ENCODE measurements at places on chromosomes 7 and 10.

GRCh38 chr7:112594397-112594796, 113.6 kb downstream of the LSMEM1 start:
- no peak for DNase-seq

DNA sequence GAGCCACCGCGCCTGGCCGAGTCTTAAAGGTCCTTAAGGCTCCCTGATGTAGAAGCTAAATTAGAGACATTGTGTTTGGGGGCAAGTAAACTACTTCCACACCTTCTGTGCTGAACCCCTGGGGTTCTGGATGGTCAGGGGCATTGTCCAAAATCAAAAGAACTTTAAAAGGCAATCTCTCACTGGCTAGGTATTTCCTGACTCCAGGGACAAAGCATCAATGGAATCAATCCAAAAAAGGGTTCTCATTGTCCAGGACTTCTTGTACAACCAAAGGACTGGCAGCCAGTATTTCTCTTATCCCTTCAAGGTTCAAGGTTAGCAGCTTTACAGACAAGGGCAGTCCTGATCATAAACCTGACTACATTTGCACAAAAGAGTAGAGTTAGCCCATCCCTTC, 24.0 kb downstream of the SRPK2 start:
- no peak for DNase-seq

- no peak for DNase-seq
These were observed 62.6 kb downstream of the TACR2 start for GRCh38 chr10:69353977-69354635.

- no peak for DNase-seq
These were observed 64.1 kb downstream of the WDR37 start for GRCh38 chr10:1120306-1120705.

- no peak for DNase-seq
These were observed 40.9 kb downstream of the NAMPT start for GRCh38 chr7:106243893-106244292.

- DNase-seq, result no peak
These were observed 18.5 kb downstream of the PIK3CG start for GRCh38 chr7:106883456-106884026.

DNA sequence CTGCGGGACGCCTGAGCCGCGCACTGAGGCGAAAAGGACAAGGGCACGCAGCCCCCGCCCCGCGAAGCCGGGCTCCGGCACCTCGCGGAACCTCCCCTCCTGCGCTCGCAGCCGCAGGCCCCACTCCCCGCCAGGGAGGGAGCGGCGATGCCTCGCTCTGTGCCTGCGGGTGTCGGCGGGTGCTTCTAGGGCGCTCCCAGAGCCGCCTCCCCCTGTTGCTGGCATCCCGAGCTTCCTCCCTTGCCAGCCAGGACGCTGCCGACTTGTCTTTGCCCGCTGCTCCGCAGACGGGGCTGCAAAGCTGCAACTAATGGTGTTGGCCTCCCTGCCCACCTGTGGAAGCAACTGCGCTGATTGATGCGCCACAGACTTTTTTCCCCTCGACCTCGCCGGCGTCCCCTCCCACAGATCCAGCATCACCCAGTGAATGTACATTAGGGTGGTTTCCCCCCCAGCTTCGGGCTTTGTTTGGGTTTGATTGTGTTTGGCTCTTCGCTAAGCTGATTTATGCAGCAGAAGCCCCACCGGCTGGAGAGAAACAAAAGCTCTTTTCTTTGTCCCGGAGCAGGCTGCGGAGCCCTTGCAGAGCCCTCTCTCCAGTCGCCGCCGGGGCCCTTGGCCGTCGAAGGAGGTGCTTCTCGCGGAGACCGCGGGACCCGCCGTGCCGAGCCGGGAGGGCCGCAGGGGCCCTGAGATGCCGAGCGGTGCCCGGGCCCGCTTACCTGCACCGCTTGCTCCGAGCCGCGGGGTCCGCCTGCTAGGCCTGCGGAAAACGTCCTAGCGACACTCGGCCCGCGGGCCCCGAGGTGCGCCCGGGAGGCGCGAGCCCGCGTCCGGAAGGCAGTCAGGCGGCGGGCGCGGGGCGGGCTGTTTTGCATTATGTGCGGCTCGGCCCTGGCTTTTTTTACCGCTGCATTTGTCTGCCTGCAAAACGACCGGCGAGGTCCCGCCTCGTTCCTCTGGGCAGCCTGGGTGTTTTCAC, 519 bp downstream of the ITGB8 start:
- peak; percentile 18 for DNase-seq

DNA sequence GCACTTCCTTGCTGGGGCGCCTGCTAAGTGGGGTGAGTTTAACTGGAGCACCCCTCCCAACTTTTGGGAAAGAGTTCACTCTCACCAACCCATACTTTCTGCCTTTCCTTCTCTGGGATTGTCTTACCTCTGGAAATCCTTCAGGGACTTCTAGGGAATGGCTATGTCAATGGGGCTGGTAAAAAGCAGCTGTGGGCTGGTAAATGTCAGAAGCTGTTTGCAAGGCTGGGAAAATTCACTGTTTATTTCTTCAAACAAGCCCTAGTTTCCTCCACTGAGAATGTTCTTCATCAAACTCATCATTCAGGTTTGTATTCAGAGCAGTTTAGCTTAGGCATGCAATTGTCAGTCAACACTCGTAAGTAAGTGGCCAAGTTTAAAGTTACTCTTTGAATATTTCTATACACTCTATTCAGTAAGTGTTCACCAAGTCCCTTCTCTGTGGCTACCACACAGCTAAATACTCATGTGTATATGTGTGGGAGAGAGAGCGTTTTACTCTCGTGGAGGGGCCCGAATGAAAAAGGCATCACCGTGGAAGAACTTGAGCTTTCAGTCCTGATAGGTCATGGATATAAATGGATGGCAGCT, 654.8 kb downstream of the LRMDA start:
- DNase-seq, result no peak

GRCh38 chr7:92255308-92255707, 9.5 kb downstream of the ANKIB1 start:
- DNase-seq, result no peak

GRCh38 chr7:108062250-108063014, 59.5 kb upstream of the LAMB1 start:
- DNase-seq, result no peak

GRCh38 chr10:16777473-16778370, 39.5 kb downstream of the RSU1 start:
- DNase-seq, result no peak

- DNase-seq, result no peak
These were observed 129.5 kb downstream of the PLXNA4 start for GRCh38 chr7:132446666-132447278.
